ENCODE measurements at places on chromosomes 2 and 18.
A peak's percentile ranks its signal among the peaks of the same experiment; 100 is the strongest.

GRCh38 chr2:225998116-225998515 is 598.6 kb downstream of the NYAP2 start:
- DNase-seq = no peak

GRCh38 chr2:129800285-129800684 is 179.2 kb upstream of the RAB6C start:
- no peak for DNase-seq

DNA sequence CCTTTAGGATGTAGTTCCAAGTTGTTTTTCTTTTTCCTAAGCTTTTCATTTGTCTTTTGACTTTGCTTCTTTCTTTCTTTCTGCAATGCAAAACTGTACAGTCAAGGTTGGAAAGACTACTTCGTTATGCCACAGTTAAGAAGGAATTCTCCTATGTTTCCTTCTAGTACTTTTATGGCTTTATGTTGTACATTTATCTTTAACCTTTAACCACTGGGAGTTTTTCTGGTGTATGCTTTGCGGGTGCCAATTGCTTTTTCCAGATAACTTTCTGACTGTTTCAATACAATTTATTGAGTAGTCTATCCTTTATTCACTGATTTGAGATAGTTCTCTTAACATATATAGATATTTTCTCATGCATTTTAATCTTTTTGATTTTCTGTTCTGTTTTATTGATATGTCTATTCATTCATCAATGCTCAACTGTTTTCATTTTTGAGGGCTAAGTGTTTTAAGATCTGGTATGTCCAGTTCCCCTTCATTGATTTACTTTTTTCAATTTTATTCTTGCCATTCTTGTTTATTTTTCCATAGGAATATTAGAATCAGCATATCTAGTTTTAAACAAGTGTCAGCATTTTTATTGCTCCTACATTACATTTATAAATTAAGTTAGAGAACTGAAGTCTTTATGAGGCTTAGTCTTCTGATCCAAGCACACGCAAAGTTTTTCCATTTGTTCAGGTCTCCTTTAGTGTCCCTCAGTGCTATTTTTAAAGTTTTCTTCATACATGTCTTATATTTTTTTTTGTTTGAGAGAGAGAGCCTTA is 49.9 kb upstream of the COX7A2L start:
- DNase-seq = no peak

DNA sequence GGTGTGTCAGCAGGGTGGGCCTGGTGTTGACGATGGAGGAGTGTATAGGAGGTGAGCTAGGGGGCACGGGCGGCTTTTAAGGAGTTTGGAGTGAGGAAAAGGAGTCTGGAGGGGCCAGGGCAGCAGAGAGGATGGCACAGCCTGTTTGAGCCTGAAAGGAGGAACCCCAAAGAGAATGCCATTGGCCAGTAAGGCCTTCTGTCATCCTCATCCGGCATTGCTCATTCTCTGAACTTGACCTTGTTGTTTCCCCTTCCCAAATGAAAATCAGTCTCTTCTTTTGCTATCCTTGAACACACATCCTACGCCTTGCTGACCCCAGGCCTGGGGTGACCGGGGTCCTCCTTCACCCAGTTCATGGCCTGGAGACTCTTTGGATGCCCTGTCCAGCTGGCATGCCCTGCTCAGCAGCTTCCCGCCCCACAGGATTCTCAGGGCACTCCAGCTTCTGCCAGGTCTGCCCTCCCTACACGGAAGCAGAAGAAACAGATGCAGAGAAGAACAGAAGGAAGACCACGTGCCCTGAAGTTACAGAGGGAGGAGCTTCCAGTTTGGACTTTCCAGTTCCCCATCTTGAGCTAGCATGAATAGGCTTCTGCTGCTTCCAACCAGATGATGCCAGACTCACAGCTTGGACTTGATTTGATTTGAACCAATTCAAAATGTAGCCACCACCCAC is 20.5 kb upstream of the KIF3C start:
- peak; percentile 64 for DNase-seq

- DNase-seq = no peak
These were observed 374.2 kb downstream of the EN1 start for GRCh38 chr2:118473241-118473640.

- DNase-seq = peak; percentile 43
These were observed 515.5 kb upstream of the MYT1L start for GRCh38 chr2:2846332-2847208.

GRCh38 chr2:208125251-208125650 is 927 bp upstream of the CRYGD start:
- DNase-seq = no peak

- no peak for DNase-seq
These were observed 311.9 kb downstream of the GBX2 start for GRCh38 chr2:235856151-235856854.

- DNase-seq = no peak
These were observed 441.4 kb downstream of the DCDC2C start for GRCh38 chr2:4144731-4145130.

DNA sequence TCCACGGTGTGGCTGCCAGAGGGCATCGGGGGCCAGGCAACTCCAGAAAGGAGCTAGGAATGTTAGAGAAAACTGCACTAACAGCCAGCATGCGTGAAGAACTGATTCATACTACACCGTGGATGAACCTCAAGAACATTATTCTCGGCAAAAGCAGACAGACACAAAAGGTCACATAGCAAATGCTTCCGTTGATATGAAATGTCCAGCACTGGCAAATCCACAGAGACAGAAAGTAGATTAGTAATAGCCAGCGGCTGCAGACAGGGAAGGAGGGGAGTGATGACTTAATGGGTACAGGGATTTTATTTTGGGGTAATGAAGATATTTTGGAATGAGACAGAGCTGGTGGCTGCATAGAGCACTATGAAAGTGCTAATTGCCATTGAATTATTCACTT is 37.4 kb downstream of the SCTR start:
- no peak for DNase-seq

DNA sequence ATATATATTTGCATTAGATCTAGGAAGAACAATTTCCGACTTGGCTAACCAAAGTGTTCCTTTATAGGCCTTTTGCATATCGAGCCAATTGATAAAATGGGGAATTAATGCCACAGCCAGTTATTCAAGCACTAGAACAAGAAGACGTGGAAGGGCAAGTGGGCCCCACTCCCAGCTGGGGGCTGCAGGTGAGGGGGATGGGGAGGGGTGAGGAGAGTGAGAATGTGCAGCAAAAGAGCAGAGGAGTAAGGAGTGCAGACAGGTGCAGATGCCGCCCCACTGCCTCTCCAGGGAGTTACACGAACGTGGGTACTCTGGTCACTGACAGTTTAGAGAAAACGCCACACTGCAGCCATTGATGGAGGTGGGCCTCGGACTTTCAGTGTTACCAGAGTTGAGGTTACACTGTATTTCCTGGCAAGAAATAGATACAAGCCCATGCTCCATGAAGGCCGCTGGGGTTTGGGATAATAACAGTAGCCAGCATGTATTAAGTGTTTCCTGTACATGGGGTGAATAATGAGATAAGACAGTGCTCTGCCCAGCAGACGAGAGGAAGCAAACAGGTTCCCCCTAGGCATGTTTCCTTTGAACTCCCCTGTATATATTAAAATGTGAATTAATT is 40.9 kb downstream of the GORASP2 start:
- no peak for DNase-seq

- no peak for DNase-seq
These were observed 294.3 kb downstream of the KCNJ3 start for GRCh38 chr2:154992826-154993225.

DNA sequence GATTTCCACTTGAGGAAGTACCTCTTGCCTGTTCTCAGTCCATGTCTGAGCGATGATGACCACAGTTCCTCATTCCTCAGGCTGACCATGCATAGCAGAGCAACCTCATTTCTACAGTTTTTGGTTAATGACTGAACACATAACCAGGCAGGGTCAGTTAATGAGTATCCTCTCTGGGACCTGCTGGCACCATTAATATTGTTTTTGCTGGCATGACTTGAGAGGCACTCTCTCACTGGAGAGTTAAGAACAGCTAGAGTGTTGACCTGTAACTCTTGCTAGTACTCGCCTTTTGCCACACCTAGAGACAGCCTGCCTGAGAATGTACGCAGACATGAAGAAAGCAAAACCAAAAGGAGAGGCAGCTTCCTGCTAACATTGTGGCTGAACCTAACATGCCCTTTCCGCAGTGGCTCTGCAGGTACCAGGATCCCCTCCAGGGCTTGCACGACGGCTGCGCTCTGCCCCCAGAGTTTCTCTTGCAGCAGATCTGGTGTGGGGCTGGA is 23.9 kb downstream of the PECR start:
- peak; percentile 87 for DNase-seq

DNA sequence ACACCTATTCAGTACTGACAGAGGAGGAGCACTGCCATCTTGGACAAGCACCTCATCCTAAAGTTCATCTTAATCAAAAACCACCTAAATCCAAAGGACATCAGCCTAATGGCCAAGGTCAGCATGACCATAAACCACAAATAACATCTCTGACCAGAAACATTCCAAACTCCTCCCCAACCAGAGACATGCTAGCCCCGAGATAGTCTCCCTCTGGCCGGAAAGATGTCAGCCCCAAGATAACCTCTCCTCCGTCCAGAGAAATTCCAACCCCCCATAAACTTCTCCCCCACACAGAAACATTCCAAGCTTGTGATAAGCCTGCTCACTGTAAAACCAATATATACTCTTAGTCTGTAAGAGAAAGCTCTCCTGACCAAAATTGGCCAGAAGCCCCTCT is 260.6 kb downstream of the CLIP4 start:
- no peak for DNase-seq

- no peak for DNase-seq
These were observed 125.0 kb upstream of the CD226 start for GRCh38 chr18:70072678-70073077.

- peak; percentile 88 for DNase-seq
These were observed 62.5 kb downstream of the REEP1 start for GRCh38 chr2:86274918-86275275.

DNA sequence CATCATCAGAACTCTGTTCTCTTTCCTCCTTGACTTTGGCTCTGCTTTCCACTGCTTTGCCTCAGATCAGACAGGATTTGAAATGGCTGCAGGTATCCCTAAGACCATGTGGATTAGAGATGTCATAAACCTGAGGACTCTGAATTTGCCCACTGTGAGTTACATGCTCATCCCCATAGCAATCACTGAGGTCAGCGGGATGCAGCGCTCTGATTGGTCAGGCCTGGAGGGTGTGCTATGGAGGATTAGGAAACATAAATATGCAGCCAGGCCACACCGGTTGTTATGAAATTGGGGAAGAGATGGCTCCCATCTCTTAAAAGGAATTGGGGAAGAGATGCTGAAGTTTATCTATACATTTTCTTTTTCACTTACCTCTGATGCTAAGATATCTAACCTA is 73.7 kb upstream of the DNAJC10 start:
- peak; percentile 16 for DNase-seq

DNA sequence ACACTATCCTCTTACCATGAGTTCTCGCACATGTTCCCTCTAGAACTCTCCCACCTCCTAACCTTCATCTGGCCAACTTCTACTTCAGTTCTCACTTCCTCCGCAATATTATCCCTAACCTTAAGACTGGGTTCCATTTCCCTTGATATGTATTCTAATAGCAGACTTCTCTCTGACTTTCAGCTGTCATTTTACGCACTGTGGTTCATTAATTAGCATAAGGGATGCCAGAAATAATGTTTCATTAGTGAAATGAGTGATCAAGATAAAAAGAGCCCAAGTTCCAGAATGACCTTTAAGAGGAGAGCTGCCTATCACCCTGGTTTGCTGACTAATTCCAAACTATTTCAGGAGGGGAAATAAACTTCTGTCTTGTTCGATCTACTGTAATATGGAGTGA is 108.6 kb upstream of the CCDC150 start:
- no peak for DNase-seq

DNA sequence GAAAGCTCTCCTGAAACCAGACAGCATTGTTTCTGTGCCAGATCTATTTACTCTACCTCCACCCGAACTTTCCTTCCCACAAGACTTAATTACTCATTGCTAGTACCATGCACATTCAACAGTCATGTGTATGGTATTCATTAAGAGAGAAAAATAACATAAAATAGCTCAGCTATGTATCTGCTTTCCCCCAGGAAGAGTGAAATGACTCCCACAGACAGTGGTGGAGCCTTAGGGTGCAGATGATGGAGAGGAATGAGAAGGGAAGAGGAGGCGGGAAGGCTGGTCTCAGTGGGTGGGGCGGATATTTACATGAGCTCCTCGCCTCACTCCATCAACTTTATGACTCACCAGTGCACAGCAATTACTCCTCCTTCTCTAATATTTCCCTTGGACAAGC is 724.5 kb downstream of the EPHA4 start:
- DNase-seq = no peak

GRCh38 chr2:15730545-15731212 is 139.0 kb downstream of the DDX1 start:
- peak; percentile 94 for DNase-seq

DNA sequence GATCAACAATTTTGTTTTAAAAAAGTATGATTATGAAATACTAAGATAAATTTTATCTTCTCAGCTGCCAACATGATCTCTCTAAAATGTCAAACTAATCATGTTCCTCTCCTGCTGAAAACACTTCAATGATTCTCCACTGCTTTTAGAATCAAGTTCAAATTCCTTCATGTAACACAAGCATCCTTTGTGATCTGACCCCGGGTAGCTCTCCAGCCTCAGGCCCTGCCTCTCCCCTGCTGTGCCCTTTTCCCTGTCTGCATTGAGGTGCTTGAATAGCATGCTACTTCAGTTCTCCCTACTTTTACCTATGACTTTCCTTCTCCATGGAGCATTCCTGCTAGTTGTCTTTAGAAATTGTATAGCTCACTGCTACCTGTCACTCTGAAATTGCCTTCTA is 274.8 kb downstream of the PDE11A start:
- no peak for DNase-seq

DNA sequence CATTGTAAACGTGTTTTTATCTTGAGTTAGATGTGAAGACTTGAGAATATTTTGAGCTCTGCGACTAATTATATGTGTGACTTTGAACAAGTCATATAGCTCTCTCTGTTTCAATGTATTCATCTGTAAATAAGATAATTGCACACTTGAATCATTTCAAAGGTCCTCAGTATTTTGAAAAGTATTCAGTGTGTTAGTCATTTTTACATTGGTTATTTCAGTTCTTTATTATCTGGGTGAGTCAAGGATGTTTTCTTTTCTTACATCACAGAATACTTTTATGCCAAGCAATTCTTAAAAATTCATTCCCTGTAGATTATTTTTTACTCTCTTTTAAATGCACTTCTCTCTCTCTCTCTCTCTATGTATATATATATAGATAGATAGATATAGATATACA is 1098.0 kb upstream of the ZEB2 start:
- no peak for DNase-seq

DNA sequence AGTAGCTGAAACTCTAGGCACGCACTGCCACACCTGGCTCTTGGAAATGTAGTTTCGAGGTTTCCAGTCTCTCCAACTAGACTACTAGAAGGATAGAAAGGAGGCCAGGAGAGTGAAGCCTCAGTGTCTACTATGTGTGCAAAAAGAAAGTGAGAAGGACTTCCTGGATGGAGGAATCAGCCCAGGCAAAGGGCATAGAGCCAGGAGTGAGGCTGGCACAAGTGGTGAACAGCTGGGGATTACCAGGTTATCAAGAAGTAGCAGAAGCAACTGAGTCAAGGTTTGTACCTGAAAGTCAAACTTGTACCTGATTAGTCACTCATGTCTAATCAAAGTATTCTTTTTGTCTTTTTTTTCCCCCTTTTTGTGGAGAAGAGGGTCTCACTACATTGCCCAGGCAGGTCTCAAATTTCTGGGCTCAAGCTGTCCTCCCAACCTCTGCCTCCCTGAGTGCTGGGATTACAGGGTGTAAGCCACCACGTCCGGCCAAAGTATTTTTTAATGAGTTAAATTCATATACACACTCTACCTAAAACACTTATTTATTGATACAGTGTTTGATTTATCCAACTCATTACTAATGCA is 8.7 kb upstream of the FZD5 start:
- DNase-seq = no peak

All from mucosa of gallbladder (tissue), 1 donor.